ENCODE measurements at places on chromosomes 3 and 15.

DNA sequence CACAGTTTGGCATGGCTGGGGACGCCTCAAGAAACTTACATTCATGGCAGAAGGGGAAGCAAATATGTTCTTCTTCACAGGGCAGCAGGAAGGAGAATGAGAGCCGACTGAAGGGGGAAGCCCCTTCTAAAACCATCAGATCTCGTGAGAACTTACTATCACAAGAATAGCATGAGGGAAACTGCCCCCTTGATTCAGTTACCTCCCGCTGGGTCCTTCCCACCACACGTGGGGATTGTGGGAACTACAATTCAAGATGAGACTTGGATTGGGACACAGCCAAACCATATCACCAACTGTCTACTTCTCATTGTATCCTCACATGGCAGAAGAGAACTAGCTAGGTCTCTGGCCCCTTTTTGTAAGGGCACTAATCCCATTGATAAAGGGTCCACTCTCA, 30.5 kb downstream of the CCDC32 start:
- no peak for DNase-seq

DNA sequence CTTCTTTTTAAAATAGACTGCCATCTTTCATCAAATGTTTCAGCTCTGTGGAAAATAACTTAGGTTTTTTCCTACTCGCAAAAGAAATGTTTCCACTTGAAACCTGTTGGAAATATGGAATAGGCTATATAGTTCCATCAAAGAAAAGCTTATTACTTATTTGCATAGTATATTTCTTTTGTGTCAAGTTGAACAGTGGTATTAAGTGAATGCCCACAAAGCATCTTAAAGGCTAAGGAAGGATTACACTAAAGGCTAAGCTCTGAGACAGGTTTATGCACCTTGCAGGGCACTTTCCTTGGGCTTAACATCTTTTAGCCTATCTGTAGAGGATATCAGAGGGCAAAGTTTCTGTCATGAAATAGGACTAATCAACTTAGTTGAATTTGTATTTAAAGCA, at the start of gene SAMD7:
SAMD7 (plus strand) TSS at position 301 of the 400 bp plus-strand sequence. CDS start 7,927 bp downstream, outside the sequence.
- no peak for DNase-seq

- DNase-seq: peak; percentile 45
Observed at GRCh38 chr3:113912552-113913236, 35.1 kb upstream of the ZDHHC23 start.

GRCh38 chr3:185366913-185367312, 4.0 kb downstream of the MAP3K13 start:
- DNase-seq: no peak

DNA sequence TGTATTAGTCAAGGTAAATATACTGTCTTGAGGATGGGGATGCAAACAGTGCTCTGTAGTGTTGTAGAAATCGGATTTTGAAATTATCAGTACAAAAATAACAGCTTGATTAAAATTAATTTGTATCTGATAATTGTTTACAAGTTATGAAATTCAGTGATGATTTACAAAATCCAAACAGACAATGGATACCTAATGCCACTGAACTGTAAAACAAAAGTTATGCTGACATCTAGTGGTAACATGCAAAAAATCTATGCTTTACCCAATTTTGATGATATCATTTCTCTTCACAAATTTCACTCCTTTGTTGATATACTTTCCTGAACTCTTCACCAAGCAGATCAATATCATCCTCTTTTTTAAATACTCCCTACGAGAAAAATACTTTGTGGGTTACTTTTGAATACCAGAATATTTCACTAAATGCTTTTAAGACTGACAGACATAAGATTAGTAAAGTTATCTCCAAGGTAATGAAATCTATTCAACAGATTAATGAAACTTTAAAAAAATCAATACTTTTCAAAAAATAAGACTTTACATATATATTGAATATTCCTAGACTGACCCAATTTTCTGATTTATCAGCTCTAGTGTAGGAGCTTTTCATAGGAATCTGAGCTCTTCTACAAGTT, 36.0 kb downstream of the MNS1 start:
- DNase-seq: peak; percentile 19

- no peak for DNase-seq
Observed at GRCh38 chr15:48300038-48300437, 31.2 kb upstream of the DUT start.

DNA sequence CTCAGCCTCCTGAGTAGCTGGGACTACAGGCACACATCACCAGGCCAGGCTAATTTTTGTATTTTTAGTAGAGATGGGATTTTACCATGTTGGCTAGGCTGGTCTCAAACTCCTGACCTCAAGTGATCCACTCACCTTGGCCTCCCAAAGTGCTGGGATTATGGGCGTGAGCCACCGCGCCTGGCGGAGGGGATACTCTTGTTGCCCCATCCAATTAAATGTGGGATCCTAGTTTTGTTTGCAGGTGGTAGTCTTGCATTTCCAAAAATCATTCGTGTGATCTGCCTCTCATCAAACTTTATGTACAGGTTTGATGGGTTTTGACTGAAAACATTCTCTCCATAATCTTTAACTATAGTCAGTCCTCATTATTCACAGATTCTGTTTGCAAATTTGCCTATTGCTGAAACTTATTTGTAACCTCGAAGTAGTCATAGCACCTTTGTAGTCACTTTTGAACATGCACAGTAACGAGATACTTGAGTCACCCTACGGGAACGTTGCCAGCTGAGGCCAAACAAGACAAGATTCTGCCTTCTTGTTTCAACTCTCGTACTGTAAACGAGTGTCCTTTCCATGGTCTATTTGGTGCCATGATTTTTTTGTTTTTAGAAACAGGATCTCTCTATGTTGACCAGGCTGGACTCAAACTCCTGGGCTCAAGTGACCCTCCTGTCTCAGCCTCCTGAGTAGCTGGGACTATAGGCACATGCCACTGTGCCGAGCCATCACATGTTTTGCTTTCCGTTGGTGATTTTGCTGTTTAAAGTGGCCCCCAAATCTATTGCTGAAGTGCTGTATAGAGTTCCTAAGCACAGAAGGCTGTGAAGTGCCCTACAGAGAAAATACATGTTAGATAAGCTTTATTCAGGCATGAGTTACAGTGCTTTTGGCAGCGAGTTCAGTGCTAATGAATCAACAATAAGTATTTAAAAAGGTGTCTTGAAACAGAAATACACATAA, 8.1 kb upstream of the MAPK6 start:
- peak; percentile 65 for DNase-seq

DNA sequence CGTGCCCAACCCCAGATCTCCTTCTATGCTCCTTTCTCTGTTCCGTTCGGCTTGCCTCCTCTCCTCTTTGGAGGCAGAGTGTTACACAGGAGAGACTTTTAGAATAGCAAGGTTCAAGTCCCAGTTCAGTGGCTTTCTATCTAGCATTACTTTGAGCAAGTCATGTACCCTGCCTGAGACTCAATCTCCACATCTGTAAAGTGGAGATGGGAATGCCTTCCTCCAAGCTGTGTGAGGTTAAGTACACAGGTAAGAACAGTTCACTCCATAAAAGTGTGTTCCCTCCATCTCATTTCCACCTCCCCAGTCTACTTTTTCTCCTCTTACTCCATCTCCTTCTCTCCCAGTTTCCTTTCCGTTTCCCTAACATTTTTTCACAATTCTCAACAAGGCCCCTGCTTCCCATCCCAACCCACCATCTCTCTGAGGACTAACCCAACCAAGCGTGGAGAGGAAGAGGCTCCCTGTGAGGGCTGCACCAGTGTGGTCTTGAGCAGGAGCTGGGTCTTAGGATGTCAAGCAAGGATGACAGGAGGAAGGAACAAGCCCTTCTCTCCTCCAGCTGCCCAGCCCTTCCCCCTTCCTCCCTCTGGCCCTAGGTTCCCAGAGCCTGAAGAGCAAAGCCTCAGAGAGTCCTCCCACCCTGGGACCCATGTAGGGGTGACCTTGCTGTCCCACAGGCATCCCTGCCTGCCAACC, 6.4 kb downstream of the ATP8B4 start:
- no peak for DNase-seq

- no peak for DNase-seq
Observed at GRCh38 chr15:74129586-74130154, 716 bp upstream of the ISLR2 start.

DNA sequence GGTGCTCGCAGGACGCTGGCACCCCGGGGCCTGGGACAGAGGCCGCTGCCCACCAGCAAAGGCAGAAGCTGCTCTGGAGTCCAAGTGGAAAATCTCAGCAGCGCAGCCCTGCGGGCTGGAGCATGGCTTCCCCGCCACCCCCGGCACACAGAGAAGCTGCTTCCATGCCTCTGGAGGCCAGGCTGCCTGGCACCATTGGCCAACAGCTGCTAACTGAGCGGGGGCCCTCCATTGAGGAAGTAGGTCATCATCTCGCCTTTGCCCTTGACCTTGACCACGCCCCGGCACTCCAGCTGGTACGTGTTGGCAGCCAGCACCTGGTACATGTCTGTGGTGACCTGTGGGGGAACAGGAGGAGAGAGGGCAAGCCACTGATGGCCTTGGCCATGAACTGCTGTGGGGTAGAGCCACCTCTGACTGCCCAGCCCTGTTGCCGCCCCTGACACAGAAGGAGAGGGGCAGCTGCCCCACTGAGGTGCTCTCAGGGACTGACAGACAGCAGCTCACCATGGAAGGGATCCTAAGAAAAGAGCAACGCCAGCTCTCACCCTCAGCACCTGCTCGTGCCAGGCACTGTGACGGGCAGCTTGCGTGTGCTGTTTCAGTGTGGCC, 82.8 kb downstream of the SEC22A start:
- no peak for DNase-seq

- DNase-seq: peak; percentile 96
Observed at GRCh38 chr3:129226374-129226773, 23.0 kb upstream of the COPG1 start.

DNA sequence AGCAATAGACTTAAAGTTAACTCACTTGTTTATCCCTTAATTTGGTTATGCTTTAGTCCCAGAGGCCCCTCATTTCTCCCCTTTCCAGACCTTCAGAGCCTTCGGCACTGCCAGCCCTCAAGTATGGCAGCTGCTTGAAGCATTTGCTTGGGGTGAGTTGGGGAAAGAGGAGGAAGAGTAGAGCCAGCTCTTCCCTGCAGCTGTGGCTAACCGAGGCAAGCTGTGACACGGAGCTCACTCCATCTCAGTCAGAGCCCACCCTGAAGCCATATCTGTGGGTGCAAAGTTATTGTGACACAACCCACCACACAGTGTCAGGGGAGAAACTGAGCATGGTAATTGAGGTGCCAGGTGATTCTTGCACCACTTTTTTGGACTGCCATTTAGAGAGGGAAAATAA, 66.1 kb downstream of the FILIP1L start:
- DNase-seq: no peak

GRCh38 chr3:15645740-15646501, 44.4 kb downstream of the BTD start:
- DNase-seq: peak; percentile 87

GRCh38 chr3:180974286-180974685, 15.2 kb downstream of the DNAJC19 start:
- DNase-seq: no peak

DNA sequence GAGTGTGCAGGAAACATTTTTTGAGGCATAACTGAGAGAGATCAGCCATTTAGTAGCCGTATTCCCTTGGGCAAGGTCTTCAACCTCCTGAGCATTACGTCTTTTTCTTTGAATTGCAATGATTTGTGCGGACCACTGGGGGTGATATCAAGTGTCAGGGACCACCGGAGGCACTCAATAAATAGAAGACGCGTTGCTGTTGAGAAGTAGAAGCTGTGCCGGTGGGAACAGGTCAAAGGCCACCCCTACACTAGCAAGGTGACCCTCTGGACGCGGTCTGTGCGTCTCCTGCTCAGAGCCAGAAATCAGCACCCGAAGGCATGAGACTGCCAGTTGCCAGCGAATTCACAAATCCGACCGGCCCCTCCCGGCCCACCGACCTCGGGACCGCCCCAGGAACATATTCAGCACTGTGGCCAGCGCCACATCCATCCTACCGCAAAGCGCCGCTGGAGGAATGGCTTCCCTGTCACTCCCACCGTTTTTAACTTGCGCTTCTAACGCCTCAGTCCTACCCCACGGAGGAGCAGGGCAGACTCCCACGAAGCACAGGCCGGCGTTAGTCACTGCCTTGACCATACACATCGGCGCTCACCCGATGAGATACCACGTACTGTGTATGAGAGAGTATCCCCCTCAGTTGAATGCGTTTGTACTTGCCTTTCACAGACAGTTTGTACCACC, 1.4 kb upstream of the GHSR start:
- DNase-seq: peak; percentile 6

- no peak for DNase-seq
Observed at GRCh38 chr15:40345867-40346578, 4.8 kb upstream of the PHGR1 start.

DNA sequence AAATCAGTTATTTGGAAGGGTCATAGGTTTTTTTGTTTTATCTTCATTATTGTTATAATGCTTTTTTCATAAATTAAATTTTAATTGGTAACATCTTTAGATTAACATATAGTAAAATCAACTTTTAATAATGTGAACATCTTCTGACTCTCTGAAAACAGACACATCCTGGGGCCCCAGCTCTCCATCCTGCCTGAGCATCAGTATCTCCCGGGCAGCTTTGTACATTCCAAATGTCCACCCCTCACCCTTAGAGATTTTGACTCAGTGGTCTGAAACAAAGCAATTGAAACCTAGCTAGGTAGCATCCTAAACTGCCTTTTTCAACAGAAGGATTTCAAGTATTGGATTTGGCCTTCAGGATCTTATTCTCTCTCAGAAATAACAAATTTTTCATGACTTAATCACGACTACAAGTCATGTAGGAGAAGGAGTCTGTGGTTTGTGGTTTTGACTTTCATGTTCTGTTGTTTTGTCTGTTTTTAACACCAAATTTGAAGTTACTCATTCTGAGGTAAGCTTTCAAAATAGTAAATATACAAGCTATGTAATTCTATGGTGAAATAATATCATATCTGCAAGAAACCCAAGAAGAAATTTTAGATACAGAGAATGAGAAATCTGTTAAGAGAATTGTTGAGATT, 147.3 kb upstream of the UBE2E2 start:
- peak; percentile 35 for DNase-seq

- DNase-seq: no peak
Observed at GRCh38 chr15:67880651-67881182, 40.9 kb upstream of the RNU6-1 start.

DNA sequence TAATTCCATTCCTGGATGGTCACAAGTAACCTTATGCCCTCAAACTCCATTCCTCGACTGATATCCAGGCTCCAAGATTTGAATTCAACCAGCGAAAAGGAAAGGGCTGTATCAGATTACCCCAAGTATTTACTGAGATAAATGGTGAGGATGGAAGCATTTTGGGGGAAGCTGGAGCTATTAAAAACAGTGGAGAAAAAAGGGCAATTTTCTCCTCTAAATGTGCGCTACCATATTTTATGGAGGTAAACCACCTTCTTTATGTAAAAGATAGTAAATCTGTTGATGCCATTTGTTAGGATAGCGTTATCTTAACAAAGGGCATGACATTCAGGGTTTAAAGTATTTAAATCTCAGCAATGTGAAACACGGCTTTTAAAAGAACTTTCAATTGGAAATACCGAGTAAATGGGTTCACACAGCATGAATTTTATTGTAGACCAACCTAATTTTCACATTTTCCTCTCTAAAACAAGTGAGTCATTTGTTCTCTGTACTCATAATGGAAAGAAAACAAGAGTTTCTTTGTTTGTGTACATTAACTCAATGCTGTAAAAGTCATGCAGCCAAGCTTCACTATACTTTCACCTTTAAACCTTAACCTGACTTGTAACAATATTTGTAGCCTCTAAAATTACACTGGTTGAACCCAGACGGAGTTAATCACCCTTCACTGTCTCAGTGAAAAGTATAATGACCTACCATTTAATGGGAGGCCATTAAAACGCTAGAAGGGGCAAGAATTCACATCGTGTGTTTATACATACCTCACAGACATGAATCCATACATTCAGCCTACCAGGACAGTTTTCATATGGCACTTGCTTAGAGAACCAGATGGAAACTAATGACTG, 773.4 kb downstream of the ROBO1 start:
- no peak for DNase-seq

GRCh38 chr3:32575451-32576113, 4.9 kb upstream of the DYNC1LI1 start:
- DNase-seq: no peak

Data from fibroblast of gingiva (primary cell).